BJ (cell line): ENCODE measurements at places on chromosomes 13 and 19. TPM values are rescaled to one million over a fixed set of nuclear protein-coding genes. Genes with fewer than 3 reads are reported as not detected.

GRCh38 chr19:33487901-33488800 is 33.4 kb downstream of the PEPD start:
- DNase-seq: no peak

DNA sequence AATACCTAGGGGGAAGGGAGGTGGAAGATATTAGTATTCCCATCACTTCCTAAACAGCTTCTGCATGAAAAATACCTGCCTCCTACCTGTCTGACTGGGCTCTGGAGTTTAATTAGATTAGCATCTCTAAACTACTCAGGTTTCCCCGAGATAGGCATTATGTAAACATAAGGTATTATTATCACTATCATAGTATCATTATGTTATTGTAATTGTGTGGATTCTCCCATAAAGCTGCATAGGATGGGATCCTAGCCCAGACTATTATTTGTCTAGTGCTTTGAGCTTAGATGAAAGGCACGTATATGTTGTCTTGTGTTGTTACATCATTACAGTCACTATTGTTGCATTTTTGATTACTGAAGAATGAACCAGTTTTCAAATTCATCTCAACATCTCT is 115.2 kb upstream of the SOX21 start:
- no peak for DNase-seq

SRRM5 gene
- polyA plus RNA-seq: 0.04 and 0.06 TPM in 2 replicates

GAPDHS gene
- polyA plus RNA-seq: not detected in 2 replicates

- no peak for DNase-seq
Observed at GRCh38 chr19:5054551-5055456, 85.9 kb downstream of the KDM4B start.
